ENCODE measurements at places on chromosomes 16 and 17.

GRCh38 chr17:15262291-15263205, 2.6 kb downstream of the PMP22 start:
- DNase-seq = no peak

GRCh38 chr17:42113293-42114069, 967 bp upstream of the DHX58 start:
- DNase-seq = no peak

DNA sequence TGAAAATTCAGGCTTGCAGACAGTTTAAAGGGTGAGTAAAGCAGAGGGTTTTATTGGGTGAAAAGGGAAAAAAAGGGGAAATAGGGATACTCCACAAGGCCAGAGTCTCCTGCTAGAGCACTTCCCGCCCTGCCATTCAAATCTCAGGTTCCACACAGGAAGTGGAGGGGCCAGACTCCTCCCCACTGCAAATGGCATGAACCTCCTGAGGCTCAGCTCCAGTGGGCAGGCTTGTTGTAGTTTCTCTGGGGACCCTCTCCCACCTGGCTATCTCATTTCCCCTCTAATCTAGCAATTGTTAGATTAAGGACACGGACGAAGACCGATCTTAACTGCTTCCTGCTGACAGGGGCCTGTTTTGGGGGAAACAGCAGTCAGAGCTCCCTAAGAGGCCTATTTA, 43.4 kb downstream of the TAOK1 start:
- no peak for DNase-seq

GRCh38 chr16:69319826-69320739, 8.9 kb downstream of the VPS4A start:
- DNase-seq = no peak

DNA sequence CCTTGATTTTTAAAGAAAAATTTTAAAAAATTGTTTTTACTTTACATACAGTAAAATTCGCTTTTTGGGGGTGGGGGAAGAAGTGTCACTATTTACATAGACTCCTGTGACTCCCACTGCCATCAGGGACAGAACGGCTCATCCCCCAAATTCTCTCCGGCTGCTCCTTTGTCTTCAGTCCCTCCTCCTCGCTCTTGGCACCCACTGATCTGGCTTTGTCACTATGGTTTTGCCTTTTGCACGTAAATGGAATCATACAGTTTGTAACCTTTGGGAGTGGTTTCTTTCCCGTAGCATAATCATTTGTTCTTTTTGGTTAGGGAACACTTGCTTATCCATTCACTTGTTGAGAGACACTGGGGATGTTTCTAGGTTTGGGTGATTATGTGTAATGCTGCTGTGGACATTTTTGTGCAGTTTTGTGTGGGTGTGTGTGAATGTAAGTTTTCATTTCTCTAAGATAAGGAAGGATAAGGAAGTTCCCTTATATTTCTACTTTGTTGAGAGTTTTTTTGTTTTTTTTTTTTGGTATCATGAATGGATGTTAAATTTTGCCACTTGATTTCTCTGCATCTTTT, 27.4 kb downstream of the RAB11FIP4 start:
- no peak for DNase-seq

DNA sequence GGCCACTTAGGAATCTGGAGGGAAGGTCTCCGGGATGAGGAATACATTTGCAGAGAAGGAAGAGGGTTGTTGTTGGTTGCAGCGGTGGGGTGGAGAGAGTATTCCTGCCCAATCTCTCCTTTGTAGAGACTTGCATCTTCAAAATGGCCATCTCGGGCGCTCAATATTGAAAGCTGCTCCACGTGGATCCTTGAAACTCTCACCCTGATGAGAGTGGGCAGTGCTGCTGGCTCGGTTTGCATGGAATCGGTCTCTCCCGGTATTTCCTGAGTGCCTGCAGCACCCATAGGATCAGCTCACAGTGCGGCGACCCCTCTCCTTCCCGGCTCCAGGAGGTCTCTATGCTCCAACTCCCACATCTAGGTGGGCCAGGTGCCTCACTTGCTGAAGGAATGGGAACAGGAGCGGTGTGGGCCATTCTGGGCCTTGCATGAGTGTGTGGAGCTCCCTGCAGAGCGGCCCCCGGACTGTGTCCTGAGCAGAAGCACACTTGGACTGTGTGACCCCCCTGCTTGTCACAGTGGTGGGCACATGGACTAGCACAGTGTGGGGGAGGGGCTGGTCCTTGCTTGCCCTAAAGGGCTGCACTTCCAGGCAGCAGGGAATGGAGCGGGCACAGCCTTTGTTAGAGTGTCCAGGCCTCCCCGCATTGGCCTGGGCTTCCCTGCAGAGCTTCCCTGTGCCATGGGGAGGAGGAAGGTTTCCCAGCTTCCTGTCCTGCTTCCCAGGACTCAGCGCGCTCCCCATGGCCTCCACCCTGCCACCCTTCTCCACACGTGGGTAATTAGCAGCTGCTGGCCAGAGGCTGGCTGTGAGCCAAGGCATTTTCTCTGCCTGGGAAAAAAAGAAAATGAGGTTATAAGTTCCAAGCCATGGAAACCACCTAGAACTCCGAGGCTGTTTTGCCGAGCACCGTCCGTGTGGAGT, 139.3 kb downstream of the IRF8 start:
- DNase-seq = no peak

All from SIG-M5 (cell line).